Anterior cingulate cortex (tissue), 58 donors: ENCODE measurements at places on chromosomes 7 and 10.

DNA sequence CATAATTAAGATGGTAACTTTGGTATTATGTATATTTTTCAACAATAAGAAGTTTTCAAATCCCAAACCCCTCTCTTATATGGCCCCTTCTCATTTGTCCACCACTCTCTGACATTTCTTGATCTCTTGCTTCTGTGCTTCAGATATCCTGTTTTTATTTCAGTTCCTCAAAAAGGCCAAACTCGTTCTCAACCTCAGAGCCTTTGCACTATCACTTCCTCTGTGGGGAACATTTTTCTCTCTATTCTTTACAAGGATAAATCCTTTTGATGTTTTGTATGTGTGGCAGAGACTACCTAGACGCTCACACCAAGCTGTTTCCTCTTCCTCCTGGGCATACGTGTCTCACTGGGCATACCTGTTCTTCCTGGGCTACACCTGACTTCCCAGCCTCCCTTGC lies 54.2 kb upstream of the FRMD4A start:
- DNase-seq, result no peak

GRCh38 chr7:117837841-117838240 lies 35.4 kb downstream of the CTTNBP2 start:
- DNase-seq, result no peak

DNA sequence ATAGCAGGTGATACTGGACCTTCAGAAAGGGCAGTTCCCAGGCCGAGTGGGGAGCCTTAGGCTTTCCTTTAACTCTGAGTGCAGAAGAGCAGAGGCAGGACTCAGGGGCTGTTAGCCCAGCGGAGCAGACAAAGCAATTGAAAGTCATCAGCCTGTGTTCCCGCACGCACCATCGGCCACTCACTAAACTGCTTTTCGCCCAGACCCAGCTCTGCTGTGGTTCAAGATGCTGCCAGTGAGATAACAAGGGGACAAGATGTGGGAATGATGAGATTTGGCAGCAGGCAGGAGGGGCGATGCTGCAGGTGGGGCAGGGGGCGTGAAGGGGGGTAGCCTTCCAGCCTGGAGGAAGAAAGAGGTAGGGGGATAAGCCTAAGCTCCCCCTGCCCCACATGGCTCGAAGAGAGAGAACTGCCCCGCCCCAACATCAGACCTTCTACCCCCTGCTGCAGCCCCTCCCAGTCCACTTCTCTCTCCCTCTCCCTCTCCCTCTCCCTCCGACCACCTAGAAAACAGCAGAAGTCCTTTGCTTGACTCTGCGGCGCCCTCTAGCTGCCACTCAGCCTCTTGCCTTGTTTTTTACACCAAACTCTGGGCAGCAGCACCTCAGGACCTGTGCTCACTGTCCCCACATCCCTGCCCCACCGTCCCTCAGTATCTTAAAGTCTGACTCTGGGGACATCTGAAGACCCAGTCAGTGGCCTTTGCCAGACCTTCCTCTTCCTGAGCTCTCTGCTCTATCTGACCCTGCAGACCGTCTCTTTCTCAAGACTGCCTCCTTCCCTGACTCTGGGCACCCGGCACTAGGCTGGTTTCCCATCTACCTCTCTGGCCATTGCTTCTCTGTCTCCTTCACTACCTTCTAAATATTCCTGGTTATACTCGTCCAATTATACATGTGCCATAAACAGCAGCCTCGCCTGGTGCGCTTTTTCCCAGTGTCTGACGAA lies 110.5 kb downstream of the C10orf105 start:
- peak; percentile 60 for DNase-seq

- DNase-seq, result no peak
These were observed 26.0 kb downstream of the NUP42 start for GRCh38 chr7:23207884-23208283.

- no peak for DNase-seq
These were observed 123.0 kb upstream of the FGFR2 start for GRCh38 chr10:121721257-121721656.
